Cardiac muscle cell (in vitro differentiated cells and primary cell): ENCODE measurements at places on chromosomes 1 and 21.

GRCh38 chr1:247456021-247456420 is 1.9 kb downstream of the OR2B11 start:
- DNase-seq = no peak

DNA sequence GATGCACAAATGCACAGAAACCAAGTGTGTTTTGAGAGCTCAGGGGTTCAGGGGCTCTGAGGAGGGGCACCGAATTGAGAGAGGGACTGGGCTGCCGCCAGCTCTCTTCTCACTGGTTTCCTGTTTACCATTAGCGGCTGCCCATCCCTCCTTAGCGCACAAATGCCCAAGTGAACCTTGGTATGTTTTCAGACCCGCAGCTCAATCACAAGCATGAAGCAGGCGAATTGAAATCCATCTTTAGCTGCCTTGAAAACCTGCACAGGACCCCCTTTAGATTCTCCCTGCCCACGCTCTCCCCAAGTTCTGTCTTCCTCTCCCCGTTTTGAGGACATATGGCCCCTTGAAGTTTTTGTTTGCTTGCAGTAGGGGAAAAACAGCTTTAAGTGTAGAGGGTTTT is 61.1 kb upstream of the ACOT11 start:
- no peak for DNase-seq

- no peak for DNase-seq
These were observed 112.5 kb downstream of the CSMD2 start for GRCh38 chr1:34052565-34052964.

DNA sequence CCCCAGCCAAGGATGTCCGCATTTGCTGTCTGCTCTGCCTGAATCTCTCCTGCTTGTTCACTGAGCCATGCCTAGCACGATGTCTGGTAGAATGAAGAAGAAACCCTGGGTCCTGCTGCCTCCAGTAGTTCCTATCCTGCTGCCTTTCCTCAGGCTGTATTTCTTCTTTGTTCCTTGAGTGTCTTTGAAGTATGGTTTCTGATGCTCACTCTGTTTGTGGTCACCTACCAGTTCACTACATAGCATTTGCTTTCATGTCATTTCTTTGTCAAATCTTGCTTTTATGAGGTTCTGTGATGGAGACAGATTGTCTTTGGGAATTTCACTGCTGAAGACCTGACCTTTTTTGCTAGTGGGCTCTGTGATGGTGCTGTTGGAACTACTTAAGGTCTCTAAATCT is 5.9 kb downstream of the UCK2 start:
- DNase-seq = no peak

GRCh38 chr1:76037324-76037723 is 37.2 kb upstream of the ST6GALNAC3 start:
- DNase-seq = no peak

- no peak for DNase-seq
These were observed 9.4 kb downstream of the NUF2 start for GRCh38 chr1:163331116-163331515.

- DNase-seq = peak; percentile 36
These were observed 627.4 kb downstream of the LMO4 start for GRCh38 chr1:87956072-87956471.

DNA sequence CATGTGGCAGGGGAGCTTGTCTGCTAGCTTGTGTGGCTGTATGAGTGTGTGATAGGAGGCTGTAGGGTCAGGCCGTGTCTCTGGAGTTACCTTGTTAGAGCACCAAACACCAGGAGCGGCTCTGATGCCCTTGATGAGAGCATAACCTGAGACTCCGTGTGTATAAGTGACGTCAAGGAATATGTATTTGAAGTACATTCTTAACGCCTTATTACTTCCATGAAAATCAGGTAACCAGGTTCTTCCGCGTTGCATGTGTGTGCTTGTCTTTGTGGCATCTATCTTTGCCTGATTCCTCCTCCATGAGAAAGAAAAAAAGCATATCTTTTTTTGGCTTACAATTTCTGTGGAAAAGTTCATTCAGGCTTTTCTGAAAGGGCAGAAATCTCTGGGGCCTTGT is 4.6 kb downstream of the OLFML3 start:
- DNase-seq = no peak

GRCh38 chr1:107741242-107741641 is 223.7 kb downstream of the VAV3 start:
- DNase-seq = no peak

DNA sequence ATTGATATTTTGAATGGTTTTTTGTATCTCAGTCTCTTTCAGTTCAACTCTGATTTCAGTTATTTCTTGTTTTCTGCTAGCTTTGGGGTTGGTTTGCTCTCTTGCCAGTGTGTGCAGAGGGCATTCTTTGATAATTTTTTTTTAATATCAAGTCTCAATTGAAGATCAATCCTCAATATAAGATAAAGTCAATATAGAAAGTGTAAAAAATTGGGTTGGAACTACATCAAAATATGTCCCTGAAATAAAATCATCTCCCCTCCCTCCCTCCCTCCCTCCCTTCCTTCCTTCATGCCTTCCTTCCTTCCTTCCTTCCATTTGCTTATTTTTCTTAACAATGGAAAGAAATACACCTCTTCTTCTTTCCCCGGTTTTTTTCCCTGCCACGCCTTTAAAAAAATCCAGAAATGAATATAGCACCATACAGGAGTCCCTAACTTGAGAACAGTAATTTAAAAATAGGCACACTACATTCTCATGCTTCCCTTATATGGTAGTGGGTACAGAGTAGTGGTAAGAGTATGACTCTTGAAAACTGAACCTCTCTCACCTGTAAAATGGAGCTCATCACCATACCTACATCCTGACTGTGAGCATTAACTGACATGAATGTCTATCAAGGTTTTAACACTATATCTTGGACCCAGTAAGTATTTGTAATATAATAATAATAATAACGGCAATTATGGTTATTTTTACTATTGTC is 221.9 kb downstream of the GIPC2 start:
- no peak for DNase-seq

DNA sequence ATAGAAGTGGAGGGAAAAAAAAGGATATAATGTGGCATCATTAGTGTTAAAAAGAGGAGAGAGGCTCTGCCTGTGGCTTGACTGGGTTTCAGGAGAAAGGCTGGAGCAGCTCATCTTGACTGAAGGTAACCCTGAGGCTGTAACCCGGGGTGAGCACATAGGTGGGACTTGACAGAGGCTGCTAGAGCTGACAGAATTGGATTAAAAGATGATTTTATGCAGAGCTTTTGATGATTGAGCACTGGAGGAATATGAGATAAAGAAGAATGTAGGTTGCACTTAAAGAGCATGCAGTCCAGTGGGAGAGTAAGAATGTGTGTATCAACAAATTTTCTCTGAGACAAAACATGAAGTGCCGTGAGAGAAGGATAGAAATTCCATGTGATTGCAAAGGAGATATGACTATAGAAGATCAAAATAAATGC is 17.3 kb downstream of the LAMC1 start:
- DNase-seq = no peak

DNA sequence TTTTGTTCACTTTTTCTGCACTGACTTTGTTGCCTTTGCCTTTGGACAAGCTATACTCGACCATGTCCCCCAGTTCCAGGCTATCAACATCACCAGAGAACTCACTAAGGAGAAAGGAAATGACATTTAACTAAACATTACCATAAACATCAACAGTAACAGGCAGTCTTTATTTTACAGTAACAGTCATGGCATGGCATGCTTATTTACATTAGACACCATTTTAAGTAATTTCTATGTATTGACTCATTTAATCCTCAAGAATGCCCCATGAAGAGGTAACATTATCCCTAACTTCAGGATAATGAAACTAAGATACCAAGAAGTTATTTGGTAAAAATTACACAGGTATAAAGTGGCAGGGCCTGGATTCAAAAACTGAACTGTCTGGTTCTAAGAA is 8.7 kb upstream of the NRAS start:
- no peak for DNase-seq

DNA sequence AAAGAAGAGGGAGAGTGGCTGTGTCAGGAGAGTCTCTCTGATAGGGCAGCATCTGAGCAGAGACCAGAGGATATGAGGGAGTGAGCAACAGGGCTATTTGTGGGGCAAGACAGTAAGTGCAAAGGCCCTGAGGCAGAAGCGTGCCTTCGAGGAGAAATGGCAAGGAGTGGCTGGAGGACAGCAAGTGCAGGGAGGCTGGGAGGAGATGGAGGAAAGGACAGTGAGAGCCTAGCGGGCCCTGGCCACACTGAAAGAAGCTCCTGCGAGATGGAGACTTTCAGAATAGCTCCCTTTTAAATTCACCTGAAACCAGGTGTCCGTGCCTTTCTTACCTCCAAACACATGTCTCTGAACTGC is 25.2 kb downstream of the EXOC8 start:
- no peak for DNase-seq
